AG04450 (cell line): ENCODE measurements at places on chromosomes 7 and 10.

- no peak for DNase-seq
These were observed 59.0 kb downstream of the INSYN2A start for GRCh38 chr10:127137391-127137790.

DNA sequence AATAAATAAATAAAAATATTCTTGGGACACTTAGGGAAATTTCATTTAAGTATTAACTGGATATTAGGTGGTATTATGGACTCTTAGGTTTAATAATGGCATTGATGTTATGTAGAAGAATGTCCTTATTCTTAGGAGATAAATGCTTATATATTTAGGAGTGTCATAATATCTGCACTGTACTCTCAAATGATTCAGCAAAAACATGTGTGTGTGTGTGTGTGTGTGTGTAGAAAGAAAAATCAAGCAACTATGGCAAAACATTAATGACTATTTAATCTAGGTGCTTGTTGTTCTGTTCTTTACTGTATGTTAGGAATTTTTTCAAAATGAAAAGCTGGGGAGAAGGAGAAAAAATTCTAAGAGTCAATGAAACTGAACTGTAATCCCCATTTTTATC lies 3.9 kb downstream of the ASNS start:
- no peak for DNase-seq

- no peak for DNase-seq
These were observed 456.4 kb upstream of the PFKP start for GRCh38 chr10:2610946-2611345.

GRCh38 chr7:55690-56248 lies 136.6 kb upstream of the FAM20C start:
- no peak for DNase-seq

- DNase-seq: peak; percentile 88
These were observed 9.6 kb upstream of the DNAJB12 start for GRCh38 chr10:72364239-72364777.
